ENCODE measurements at places on chromosomes 7 and 10. TPM values are rescaled to one million over a fixed set of nuclear protein-coding genes. Genes with fewer than 3 reads are reported as not detected.

WIPF3 gene
- total RNA-seq, result not detected

OLAH gene
- 0.18 TPM for total RNA-seq

TAS2R5 gene
- total RNA-seq, result 0.63 TPM

ANKRD1 gene
- not detected for total RNA-seq

HTR5A gene
- total RNA-seq, result not detected

CDH23 gene
- 4.7 TPM for total RNA-seq

HYAL4 gene
- total RNA-seq, result not detected

CDNF gene
- 1.2 TPM for total RNA-seq

TFEC gene
- total RNA-seq, result 0.73 TPM

PLXNA4 gene
- total RNA-seq, result 47.2 TPM

NANOS1 gene
- 0.13 TPM for total RNA-seq

GPC2 gene
- total RNA-seq, result 8.1 TPM

NUTM2E gene
- total RNA-seq, result 0.13 TPM

CCDC3 gene
- total RNA-seq, result not detected

PALD1 gene
- total RNA-seq, result 6.5 TPM

LAMB4 gene
- not detected for total RNA-seq

SPDYE3 gene
- not detected for total RNA-seq

CFAP46 gene
- total RNA-seq, result not detected

EGFR gene
- not detected for total RNA-seq

Measured in activated CD8-positive, alpha-beta T cell treated with anti-CD3 and anti-CD28 coated beads, Interleukin-2, amount 10 ng/mL, durations not matched to agents 7 days and 5 days (primary cell).